Hindlimb muscle (tissue), 1 donor: ENCODE measurements at places on chromosomes 3 and 15.

GRCh38 chr15:101213147-101213546, 38.7 kb downstream of the CHSY1 start:
- no peak for DNase-seq

- DNase-seq, result no peak
These were observed 164.9 kb downstream of the NR2F2 start for GRCh38 chr15:96495386-96495785.

- no peak for DNase-seq
These were observed 70.7 kb upstream of the DPH6 start for GRCh38 chr15:35616498-35617271.

DNA sequence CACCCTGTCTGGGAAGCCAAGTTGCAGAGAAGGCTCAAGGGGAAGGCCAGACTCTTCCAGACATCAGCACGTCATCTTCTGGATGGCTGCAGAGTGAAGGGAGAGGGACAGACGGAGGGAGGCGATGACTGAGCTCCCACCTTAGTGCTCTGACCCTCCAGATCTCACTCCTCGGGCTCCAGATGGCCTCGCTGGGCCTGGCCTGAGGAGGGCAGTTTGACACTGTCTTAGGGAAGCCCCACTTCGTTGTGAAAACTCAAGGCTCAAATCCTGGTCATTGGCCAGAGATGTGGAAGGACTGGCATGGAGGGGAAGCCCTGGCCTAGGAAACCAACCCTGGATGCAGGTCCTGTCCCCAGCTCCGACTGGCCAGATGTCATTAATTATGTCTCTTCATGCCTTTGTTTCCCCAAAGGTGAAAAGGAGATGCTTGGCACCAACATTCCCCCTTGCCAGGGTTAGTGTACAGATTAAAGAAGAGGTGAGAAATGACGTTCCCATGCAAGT, 70.4 kb downstream of the ADCY5 start:
- DNase-seq, result no peak

GRCh38 chr15:68274201-68274848, 3.2 kb upstream of the FEM1B start:
- DNase-seq, result no peak

- DNase-seq, result no peak
These were observed 437 bp downstream of the MKRN2OS start for GRCh38 chr3:12544652-12545472.

DNA sequence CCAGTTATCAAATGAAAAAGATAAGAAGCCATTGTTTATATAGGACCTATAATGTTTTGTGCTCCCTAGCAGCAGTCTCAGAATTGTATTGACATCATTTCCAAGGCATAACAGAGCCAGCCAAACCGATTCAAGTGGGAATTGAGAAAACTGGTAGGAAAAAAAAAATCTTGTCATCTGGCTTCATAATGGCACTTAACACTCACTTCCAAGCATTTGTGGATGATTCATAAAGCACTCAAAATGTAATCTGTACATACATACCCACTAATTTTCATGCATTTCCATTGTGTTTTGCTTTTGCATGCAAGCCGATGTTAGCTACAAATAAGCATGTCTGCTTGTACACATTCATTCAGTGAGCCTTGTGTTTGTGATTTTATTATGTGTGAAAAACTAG, 18.6 kb upstream of the TRPC1 start:
- DNase-seq, result no peak

- DNase-seq, result no peak
These were observed 32.6 kb downstream of the SEMA7A start for GRCh38 chr15:74400915-74401757.

DNA sequence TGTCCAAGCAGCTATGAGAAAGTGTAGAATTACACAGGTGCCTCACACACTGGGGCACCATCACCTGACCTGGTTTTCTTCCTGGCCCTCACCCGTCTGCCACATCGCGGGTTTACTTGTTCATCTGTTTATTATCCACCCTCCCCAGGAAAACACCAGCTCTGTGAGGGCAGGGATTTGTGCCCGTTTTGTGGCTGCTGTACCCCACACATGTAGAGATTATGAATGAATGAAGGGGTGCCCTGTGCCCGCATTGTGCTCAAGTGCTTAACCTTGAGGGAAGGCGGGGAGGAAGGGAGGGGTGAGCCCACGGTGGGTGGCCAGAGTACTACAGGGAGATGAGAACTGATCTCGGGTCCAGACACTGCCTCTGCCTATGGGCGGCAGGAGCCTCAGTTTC, 108.4 kb downstream of the WNT7A start:
- no peak for DNase-seq

DNA sequence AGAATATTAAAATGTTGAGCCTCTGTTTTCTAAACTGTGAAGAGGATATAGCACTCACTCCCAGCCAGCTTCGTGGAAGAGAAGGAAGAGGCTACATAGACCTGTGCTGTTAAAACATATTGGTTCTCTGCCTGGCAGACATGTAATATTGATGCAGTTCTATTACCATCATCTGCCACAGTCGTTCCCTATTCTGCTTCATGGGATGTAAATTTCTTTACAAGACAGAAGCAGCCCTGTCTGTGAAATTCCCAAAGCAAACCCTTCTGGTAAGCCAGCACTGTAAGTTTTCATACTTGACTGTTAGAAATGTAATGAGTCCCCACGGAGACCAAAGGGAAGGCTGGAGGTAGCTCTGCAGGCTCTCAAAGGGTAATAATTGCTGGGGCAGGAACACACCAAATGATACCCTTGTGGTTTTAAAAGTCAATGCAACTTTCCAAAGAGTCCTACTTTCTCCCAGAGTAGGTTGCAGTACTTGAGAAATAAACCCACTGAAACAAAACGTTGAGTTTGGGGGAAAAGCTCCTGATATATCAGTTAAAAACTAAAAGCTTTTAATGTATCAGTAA, 129.9 kb upstream of the HES1 start:
- no peak for DNase-seq

- no peak for DNase-seq
These were observed 202.3 kb downstream of the CADPS start for GRCh38 chr3:62672988-62673313.
